ENCODE measurements at places on chromosomes 1 and 21.

GRCh38 chr1:151284013-151284577 lies 2.0 kb downstream of the ZNF687 start:
- no peak for DNase-seq

- DNase-seq = no peak
These were observed 22.1 kb downstream of the PTPRU start for GRCh38 chr1:29258189-29258975.

GRCh38 chr1:5981009-5981380 lies 11.2 kb downstream of the NPHP4 start:
- DNase-seq = no peak

- no peak for DNase-seq
These were observed 37.3 kb upstream of the SIPA1L2 start for GRCh38 chr1:232667094-232667777.

DNA sequence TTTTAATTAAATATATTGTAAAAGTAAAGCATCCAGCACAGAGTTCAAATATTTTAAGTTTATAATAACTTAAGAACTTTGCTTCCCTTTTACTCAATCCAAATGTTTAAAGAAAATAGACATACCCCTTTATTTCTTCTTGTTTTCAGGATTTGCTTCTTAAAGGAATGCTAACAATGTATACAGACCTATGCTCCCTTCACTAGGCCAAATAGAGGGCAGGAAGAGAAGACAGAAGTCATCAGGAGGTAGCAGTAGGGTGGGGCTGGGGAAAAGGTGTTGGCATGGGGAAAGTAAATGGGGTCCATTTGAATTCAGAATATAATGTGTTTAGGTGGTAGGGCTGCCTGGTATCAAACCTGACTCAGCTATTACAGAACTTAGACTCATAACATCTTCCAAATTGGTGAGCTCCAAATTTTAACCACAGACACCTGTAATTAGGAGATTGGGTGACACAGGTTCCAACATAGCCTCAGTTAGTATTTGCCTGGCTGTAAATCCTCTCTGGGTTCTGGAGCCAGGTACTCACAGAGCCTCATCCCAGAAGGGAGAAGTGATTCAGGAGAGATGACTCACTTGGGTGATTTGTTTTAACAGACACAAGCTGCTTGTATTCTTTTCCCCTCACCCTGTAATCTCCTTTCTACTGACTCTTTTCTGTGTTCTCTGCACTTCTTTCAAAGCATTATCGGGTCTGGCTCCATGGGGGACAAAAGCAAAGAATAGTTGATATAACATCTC lies 60.1 kb upstream of the DUSP10 start:
- DNase-seq = no peak

GRCh38 chr1:221637641-221638041 lies 104.2 kb downstream of the DUSP10 start:
- DNase-seq = no peak

GRCh38 chr21:31191553-31191952 lies 152.5 kb downstream of the TIAM1 start:
- DNase-seq = no peak

GRCh38 chr1:29549001-29549400 lies 312.7 kb downstream of the PTPRU start:
- DNase-seq = no peak

DNA sequence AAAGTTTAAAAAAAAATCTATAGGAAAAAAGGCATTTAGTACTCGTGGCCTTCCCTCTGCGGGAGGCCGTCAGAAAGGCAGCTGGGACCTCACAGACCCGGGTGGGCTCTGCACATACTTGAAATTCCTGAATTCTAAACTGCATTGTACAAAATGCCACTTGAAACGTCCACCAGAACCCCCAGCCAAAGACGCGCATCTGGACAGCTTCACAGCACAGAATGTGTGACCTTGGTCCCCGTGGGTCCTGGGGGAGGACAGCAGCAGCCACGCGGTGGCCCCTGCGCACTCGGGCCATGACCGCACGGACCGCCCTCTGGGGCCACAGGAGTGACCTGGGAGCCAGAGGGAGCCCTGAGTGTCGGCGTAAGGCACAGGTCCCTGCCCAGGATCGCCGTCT lies 20.6 kb upstream of the MRPS14 start:
- DNase-seq = no peak

- peak; percentile 85 for DNase-seq
These were observed 6.6 kb upstream of the SMIM12 start for GRCh38 chr1:34865981-34866761.

DNA sequence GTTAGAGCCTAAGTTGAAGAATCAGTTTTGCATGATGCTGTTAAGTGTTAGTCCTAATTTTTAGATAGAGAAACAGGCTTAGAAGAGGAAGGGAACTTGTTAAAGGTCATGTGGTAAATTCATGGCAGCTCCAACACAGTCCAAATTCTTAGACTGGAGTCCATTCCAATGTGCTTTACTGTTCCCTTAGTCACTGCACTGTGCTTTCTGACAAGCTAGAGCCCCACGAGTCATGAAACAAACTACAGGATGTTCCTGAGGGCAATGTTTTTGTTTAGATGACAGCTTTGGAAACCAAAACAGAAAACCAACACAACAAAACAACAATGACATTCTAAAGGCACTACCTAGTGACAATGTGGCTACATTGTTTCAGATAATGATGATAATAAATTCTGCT lies 23.1 kb upstream of the RGS4 start:
- no peak for DNase-seq

DNA sequence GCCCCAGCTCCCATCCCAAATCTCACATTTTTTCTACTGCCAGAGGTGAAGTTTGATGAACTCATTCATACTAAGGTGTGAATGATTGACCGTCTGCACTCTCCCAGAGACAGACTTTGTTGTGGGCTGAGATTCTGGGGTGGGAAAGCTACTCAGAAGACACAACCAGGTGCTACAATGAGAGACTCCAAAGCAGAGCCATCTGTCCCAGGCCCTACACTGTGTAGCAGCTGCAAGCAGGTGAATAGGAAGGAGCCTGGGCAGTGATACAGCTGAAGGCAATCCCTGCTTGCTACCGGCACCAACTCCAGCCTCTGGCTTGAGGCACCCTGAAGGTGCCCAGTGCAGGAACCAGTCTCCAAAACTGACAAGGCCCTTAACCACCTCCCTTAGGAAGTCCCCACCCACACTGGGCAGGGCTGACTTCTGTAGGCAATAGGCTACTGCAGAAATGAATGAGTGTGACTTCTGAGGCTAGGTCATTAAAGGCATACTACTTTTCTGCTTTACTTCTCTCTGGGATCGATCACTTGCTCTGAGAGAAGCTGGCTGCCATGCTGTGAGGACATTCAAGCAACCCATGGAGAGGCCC lies 79.7 kb upstream of the RUNX3 start:
- DNase-seq = no peak

DNA sequence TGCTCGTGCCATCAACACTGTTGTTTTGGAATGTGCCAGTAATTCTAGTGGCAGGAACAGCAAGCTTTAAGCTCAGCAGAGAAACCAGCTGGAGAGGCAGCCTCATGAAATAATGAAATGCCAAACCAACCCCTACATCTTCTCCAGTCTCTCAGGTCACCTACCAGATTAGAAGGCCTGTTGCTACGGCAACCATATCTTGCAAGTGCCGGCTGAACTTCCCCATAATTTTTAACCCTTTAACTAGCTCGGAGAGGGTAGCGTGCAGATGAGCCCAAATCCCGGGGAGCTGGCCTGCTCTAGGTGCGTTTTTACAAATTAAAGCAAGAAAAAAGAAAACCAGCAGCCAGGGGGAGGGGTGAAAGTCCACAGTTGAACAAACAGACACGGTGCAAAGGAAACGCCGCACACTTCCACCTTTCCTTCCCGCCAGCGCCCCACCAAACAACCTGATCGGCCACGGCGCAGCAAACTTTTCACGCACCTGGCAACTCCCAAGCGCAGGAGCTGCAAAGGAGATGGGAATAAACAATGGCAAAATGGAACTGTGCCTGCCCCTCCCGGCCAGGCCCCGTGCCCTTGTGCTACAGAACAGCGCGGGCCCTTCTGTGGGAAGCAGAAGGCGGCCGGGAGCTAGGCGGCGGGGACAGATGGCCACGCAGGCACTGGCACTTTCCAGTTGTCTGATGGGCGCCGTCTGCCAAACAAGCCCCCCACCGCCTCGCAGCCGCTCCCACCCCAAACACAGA lies 50.1 kb downstream of the SSBP3 start:
- DNase-seq = no peak

GRCh38 chr1:53244141-53244540 lies 5.8 kb upstream of the MAGOH start:
- no peak for DNase-seq

- no peak for DNase-seq
These were observed 18.0 kb downstream of the ZMYM1 start for GRCh38 chr1:35097224-35097623.

GRCh38 chr1:56837244-56837939 lies 17.2 kb upstream of the C8A start:
- DNase-seq = no peak

- no peak for DNase-seq
These were observed 188.3 kb downstream of the NRIP1 start for GRCh38 chr21:14876524-14876840.

DNA sequence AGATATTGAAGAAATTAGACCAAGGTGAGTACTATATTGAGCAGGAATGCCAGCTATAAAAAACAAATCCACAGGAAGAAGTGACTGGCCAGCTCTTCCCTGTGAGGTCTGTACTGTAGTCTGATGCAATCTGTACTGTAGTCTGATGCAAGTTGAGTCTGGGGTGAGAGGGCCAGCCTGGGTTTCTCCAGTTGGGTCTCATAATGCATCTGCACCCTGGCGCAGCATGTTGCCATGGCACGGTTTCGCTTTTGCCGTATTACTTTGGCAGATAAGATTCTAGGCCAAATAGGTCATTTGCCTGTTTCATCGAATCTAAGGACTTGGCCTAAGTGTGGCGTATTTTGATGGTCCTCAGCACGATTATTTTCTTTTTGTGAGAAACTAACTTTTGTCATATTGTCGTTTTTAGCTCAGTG lies 24.4 kb upstream of the PGD start:
- DNase-seq = no peak

DNA sequence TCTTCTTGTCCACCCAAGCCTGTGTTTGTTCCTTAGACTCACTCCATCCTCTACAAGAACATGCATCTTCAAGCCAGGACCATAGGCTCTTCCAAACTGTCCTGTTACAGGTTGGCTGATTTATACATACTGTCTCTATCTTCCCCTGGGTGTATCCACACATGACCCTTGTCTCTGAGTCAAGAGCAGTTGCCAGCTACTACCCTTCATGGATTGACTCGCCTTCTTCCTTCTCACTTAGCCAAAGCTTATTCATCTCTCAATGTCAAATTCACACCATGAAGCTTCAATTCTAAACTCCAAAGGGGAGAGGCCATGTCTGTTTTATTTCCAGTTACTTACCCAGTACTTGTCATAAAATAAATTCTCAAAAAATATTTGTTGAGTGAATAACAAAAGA lies 64.1 kb upstream of the CACHD1 start:
- DNase-seq = no peak

GRCh38 chr1:7516929-7517328 lies 254.2 kb upstream of the VAMP3 start:
- no peak for DNase-seq

GRCh38 chr1:83810144-83810543 lies 188.8 kb downstream of the TTLL7 start:
- no peak for DNase-seq

- peak; percentile 66 for DNase-seq
These were observed 2.8 kb downstream of the S100A6 start for GRCh38 chr1:153532769-153533599.

GRCh38 chr1:155454096-155454495 lies 108.5 kb downstream of the ASH1L start:
- DNase-seq = no peak

DNA sequence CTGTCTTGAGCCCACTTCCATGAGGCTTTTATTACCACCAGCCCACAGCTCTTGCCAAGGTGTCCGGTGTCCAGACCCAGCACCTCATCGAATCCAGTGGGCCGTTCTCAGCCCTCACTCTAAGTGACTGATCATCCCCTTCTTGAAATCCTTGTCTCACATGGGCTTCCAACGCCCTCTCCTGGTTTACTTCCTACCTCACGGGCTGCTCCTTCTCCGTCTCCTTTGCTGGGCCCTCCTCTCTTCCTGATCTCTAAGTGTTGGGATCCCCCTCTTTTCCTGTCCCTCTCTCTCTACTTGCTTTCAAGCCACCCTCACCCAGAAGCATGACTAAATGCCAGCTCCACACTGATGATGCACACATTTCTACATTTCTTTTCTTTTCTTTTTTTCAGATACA lies 9.0 kb upstream of the RHBG start:
- DNase-seq = no peak

DNA sequence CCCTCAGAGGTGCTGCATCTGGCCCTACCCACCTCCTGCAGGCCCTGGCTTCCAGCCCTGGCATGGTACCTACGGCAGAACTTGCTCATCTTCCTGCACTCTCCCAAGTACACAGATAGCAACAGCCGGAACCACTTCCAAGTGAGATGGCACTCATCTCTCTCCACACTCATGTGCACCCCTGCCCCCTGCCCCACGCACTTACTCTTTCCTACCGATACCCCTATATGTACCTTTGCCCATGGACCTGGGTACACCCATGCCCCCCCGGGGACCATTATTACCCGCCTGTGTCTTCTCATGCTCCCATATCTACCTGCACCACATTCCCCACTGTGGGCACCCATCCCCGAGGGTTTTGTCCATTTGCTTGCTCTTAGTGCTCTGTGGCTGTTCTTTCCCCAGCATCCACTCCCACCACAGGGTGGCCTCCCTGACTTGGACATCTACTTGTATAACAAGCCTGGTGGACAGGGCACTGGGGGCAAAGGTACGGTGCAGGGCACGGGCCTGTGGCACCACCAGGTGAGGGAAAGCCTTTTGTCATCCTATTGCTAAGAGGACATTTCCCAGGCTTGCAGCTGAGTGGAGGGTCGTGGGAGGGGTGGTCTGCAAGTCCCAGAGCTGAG lies 14.7 kb downstream of the HYI start:
- DNase-seq = no peak

- DNase-seq = no peak
These were observed 179.4 kb downstream of the FMN2 start for GRCh38 chr1:240271081-240271480.

- peak; percentile 11 for DNase-seq
These were observed 45.6 kb downstream of the SRRM1 start for GRCh38 chr1:24688621-24689195.

DNA sequence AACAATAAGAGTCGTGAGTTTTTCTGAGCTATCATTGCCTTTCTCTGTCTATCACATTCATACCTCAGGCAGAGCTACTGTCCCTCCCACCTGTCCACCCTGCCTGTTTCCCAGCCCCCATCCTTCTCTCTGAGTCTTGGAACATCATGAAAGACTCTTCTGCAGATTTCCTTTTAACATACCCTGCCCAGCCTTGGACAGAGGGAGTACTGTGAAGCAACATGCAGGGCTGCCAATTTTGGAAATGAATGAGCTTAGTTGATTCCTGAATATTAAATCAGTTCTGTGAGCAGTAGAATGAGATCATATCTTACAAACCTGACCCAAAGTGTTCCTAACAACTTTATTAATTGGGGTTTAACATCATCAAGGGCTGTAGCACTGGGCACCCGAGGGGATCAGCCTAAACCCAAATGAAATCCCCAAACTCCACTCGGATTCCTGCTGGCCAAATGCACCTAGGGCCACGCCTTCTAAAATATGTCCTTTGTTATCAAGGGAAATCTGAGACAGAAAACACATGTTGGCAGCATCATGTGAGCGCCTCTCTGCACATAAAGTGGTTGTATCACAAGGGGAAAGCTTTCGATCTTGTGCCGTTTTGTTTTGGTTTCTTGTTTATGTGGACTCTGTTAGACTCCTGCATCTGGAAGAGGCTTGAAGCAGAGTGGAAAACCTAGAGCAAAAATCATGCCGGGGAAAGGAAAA lies 357.6 kb downstream of the KIF26B start:
- DNase-seq = no peak
